Stimulated activated CD4-positive, alpha-beta T cell treated with anti-CD3 and anti-CD28 coated beads, Interleukin-15, amount 100 ng/mL, for 24 hours (primary cell): ENCODE measurements at places on chromosomes 4 and X.

GRCh38 chr4:149961876-149962597 is 116.2 kb upstream of the DCLK2 start:
- DNase-seq = no peak

DNA sequence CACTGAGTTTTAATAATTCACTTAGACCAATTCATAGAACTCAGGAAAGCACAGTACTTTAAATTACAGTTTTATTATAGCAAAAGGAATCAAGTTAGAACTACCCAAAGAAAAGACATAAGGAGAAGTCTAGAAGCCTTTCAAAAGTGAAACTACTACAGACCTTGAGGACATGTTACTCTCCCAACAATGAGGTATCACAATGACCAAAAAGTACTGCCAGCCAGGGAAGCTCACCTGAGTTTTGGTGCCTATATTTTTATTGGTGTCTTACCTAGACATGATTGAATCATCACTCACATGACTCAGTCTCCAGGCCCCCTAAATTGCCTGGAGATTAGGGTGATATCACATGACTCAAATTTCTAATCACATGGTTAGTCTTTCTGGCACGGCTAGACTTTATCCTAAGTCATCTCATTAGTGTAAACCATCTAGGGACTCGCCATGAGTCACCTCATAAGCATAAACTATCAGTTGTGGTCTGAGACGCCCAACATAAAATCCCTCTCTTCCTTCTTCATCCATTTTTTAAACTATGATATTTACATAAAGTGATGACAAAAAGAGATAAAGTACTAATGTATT is 372.3 kb downstream of the TMA16 start:
- DNase-seq = no peak

- DNase-seq = no peak
Measured at GRCh38 chr4:91471280-91471679, 832.5 kb upstream of the GRID2 start.

DNA sequence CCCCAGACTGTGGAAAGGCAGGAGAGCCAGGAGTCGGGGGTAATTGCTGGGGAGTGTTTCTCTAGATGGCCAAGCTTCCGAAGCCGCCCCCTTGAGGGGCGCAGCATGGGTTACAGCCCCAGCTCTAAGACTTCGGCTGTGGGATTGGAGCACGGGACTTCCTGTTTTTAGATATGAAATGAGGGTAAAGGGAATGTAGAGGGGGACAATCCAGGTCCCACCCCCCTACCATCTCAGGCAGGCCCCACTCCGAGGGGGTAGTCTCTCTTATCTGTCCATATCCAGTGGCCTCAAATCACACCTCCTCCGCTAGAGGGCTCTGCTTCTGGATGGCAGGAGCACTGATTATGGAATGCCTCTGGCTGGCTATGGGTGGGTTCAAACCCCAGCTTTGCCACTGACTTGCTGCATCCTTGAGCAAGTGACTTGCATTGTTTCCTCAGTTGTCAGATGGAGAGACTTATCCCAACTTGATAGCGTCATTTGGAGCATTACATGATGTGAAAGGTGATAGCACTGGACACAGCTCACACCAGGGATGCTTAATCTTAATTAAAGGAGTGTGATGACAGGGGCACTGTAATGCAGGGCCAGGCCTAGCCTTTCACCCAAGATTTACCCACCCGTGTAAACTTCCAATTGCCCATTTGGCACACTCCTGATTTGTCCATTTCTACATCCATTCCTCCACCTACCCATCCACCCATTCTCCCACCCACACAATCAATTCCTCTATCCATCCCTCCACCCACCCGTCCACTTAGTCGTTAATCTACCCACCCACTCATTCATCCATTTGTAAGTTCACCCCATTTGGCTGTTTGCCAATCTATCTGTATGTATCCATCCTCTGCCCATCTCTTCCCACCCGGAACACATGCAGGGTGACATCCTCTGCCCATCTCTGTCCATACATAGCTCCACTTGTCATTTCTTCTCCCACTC is 848 bp upstream of the KCND1 start:
- DNase-seq = peak; percentile 49

DNA sequence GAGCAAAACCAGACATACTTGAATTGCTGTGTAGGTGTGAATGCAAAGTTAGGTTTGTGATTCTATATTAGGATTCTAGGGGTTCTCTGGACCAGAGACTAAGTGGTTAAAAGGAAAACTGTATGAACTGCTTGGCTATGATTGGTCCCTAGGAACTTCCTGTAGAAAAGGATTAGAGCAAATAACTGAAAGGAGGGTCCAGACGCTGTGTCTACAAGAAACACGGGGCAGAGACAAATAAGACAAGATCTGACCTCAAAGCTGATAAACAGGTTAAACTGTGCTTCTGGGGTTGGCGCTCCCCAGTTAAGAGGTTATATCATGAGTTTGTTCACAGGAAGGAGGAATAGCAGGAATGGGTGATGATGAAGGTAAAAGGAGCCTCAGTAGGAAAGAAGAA is 183.6 kb downstream of the MGST2 start:
- no peak for DNase-seq

GRCh38 chr4:78880874-78881492 is 58.3 kb downstream of the PAQR3 start:
- no peak for DNase-seq

DNA sequence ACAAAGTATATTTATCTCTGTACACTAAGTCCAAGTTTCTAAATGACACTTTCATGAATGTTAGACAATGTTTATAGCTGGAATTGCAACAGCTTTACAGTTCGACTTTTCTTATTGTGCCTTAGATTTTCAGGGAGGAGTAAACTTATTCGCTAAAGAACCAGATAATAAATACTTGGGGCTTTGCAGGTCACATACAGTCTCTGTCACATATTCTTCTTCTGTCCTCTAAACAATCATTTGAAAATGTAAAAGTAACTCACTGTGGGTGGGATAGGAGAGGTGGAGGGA is 132.6 kb downstream of the SPRY1 start:
- DNase-seq = no peak

- no peak for DNase-seq
Measured at GRCh38 chrX:103396186-103396585, 19.8 kb downstream of the BEX3 start.

- no peak for DNase-seq
Measured at GRCh38 chr4:173498023-173498422, 32.0 kb downstream of the HAND2 start.

DNA sequence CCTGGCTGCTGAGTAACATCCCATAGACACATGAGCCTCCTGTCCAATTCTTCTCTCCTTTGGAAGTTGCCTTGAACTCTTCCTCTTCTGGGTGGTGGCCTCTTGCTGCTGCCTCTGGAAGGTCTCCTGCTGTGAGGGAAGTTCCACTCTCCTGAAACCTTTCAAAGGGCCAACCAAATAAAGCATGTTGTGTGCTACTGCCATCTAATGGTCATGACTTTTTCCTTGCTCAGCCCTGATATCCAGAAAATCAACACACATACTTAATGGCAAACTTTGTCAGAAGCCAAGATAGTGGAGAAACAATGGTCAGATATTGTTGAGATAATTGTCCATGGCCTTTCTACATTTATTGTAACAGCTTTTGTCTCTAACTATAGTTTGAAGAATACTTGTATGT is 19.1 kb upstream of the ZXDA start:
- no peak for DNase-seq

GRCh38 chr4:173752610-173753230 is 222.7 kb upstream of the HAND2 start:
- DNase-seq = peak; percentile 46
